Caudate nucleus (tissue), 63 donors: ENCODE measurements at places on chromosomes 7 and 10.

DNA sequence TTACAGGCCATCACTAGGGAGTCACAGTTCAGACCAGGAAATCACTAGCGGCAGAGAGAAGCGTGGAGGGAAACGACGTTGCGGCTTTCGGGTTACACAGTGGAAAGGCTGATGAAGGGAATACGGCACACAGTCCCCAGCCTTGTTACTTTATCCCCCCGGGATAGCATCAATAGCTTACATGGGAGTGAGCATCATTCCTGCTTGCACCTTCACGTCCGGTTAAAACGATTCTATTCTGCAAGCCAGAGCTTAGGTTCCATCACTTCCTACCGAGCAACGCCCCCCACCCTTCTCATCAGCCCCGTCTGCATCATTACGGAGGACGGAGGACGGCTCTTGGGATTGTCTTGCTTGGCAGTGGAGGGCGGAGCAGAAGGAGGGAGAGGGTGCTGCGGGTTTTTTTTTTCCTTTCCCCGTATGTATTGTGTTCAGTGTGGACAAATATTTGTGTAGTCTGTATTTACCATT, 124.9 kb downstream of the CLEC2L start:
- DNase-seq, result no peak

- DNase-seq, result no peak
Measured at GRCh38 chr7:114931656-114932011, 9.7 kb downstream of the MDFIC start.

- DNase-seq, result no peak
Measured at GRCh38 chr10:104247513-104248146, 7.1 kb upstream of the GSTO1 start.

DNA sequence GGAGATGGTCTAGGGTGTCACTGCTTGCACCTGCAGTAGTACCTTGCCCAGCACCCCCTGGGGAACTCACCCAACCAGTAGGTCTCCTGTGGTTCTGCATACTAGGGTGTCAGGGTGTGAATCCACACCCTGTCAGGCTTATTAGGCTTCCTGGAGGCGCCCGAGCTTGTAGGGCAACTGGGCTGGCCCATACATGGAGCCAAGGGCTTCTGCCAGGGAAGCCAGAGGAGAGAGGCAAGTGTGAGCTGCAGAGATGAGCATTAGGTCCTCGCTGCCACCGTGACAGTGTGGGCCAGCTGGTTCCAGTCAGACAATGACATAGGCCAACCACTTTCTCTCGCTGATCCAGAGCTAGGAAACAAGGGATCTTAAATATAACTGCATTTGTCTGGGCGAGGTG, 11.2 kb downstream of the MXI1 start:
- no peak for DNase-seq

DNA sequence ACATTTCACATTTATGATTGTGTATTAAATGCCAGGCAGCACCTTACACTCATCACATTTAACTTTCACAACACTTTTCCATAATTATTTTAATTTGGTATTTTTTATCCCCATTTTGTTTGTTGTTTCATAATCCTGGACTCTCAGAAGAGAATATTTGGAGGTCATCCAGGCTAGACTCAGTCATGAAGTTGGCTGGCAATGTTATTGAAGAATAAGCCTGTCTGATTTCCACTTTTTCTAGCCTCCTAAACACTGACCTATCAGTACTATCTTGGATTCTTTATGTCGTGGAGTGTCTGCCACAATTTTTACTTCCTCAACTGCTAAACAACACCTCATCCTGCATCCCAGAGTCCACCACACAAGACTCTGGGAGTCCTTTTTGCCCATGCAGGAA, 372.3 kb upstream of the NRP1 start:
- no peak for DNase-seq

DNA sequence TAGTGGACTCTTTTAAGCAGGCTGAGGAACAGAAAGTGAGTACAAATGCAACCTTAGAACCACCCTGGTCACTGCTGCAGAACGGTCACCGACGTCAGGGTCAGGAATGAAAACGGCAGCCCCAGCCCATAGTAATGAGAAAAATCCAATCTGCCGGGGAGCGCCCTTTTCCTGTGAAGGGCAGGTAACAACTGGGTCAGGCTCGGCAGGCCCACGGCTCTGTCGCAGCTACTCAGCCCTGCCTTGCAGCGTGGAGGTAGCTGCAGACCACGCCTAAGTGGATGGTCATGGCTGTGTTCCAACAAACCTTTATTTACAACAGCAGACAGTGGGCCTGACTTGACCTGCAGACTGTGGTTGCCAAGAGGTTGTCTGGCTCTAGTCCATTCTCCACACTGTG, 563.2 kb downstream of the DNAJB6 start:
- DNase-seq, result no peak

DNA sequence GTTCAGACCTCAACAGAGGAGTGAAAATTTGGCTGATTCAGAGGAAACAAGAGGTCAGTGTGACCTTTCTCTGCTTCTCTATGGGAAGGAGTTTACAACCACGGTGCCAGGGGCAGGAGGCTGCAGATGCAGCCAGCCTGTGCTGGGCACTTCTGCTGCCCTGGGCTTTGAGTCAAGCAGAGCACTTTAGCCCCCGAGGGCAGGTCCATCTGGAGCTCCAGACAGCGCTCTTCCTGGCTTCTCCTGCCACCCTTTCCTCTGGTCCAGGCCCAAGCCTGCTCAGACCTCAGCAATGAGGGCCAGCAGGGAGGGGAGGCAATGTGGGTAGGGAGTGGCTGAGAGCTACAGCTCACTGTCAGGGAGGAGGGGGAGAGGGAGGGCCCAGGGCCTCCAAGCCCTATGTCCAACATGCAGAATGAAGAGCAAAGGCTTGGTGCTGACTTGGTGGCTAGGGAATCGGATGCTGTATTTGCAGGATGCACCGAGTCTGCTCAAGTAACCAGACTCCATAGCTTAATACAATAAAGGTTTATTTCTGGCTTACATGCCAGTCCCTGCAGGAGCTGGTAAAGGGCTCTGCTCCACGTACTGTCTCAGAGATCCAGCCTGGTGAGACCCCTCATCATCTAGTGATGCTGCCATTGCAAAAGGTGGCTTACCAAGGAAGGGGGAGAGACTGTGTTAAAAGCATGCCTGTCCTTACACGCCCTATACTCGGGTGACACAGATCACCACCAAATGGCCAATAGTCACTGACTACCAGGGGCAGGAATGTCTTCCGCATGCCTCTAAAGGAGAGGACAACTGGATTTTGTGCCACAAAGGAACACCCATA, 481.6 kb downstream of the RPS24 start:
- DNase-seq, result no peak

- no peak for DNase-seq
Measured at GRCh38 chr10:22527520-22527919, 182.2 kb downstream of the SPAG6 start.

DNA sequence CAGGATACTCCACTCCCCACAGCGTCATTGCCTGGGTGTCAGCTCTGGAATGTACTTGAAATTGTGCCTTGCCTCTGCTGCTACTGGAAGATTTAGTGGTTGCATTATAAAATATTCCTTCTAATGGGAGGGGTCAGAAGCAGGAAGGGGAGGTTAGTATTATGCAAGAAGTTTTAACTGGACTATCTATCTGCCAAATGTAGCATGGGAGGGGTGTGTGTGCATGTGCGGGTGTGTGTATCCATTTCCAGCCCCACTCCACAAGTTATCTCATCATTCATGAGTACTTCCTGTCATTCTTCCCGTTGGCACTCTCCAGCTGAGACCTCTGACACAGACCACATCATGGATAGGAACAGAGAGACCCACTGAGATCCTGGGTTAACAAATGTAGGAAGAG, 13.4 kb downstream of the MBL2 start:
- no peak for DNase-seq

GRCh38 chr7:87328281-87328680, 17.2 kb upstream of the CROT start:
- DNase-seq, result no peak

DNA sequence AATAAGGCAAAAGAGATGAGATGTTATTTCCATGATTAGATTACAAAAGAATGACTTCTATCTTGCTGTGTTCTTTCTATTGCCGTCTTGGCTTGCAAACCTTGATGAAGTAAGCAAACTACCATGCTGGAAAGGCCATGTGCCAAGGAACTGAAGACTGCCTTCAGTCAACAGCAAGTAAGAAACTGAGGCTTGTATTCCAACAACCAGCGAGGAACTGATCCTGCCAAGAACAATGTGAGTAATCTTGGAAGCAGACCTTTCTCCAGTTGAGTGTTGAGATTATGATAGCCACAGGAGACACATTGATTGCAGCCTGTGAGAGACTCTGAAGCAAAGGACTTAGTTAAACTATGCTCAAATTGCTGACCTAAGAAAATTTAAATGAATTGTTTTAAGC, 164.6 kb upstream of the GRM3 start:
- no peak for DNase-seq
